Endothelial cell (in vitro differentiated cells): ENCODE measurements at places on chromosomes 2 and 18. TPM values are rescaled to one million over a fixed set of nuclear protein-coding genes. Genes with fewer than 3 reads are reported as not detected.

DNA sequence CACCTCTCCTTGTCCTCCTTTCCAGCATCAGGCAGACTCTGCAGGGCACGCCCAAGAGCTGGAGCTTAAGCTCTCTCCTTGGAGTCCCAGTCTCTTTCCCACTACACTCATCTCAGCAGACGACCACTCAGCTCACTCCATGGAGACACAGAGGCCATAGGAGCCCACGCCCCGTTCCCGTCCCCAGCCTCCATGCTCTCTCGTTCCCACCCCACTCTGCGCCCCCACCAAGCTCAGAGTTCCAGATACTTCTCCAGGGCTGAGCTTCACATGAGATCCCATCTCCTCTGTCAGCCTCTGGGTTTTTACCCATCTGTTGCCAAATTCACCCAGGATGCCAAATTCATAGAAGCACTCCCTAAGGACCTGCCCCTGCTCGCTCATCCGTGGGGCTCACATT, 87.3 kb downstream of the MALT1 start:
- H3K4me1 ChIP-seq = no peaks in the 10 kb centered on the region
- DNase-seq = no peak
- no peak overlapping the region for H3K27ac ChIP-seq
- H3K27me3 ChIP-seq = peaks cover 7% of the 10 kb centered on the region
- no peaks in the 10 kb centered on the region for H3K36me3 ChIP-seq
- no peak overlapping the region for H3K4me3 ChIP-seq

DNA sequence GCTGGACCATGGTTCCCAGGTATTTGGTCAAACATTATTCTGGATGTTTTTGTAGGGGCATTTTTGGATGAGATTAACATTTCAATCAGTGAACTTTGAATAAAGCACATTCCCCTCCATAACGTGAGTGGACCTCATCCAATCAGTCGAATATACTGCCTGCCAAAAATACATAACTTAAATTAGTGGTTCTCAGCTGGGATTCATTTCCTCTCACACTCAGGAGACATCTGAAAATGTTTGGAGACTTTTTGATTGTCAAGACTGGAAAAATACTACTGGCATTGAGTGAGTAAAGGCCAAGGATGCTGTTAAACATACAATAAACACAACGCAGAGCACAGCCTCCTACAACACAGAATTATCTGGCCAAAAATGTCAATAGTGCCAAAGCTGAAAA, 198.2 kb downstream of the MYO1B start:
- no peak overlapping the region for H3K4me3 ChIP-seq
- no peak overlapping the region for H3K27ac ChIP-seq
- H3K27me3 ChIP-seq = peaks cover 3% of the 10 kb centered on the region
- DNase-seq = no peak

SPC25 gene
- 6.2 TPM for total RNA-seq

GRCh38 chr2:45382744-45383143, 228.3 kb downstream of the SRBD1 start:
- peaks cover 2% of the 10 kb centered on the region for H3K27me3 ChIP-seq
- H3K36me3 ChIP-seq = no peaks in the 10 kb centered on the region
- no peak overlapping the region for H3K27ac ChIP-seq
- no peak overlapping the region for H3K4me3 ChIP-seq
- DNase-seq = no peak
- H3K4me1 ChIP-seq = peaks cover 10% of the 10 kb centered on the region

EHD3 gene
- total RNA-seq = 8.0 TPM

- no peak overlapping the region for H3K4me3 ChIP-seq
- no peak for DNase-seq
- H3K27me3 ChIP-seq = peaks cover 2% of the 10 kb centered on the region
- no peaks in the 10 kb centered on the region for H3K36me3 ChIP-seq
Measured at GRCh38 chr2:46441838-46442712, 37.3 kb upstream of the TMEM247 start.

EGR4 gene
- total RNA-seq = 0.15 TPM

- no peak overlapping the region for H3K4me3 ChIP-seq
- no peaks in the 10 kb centered on the region for H3K36me3 ChIP-seq
- H3K4me1 ChIP-seq = no peaks in the 10 kb centered on the region
- H3K27me3 ChIP-seq = no peaks in the 10 kb centered on the region
- DNase-seq = no peak
Measured at GRCh38 chr18:55136258-55136657, 177.0 kb upstream of the CCDC68 start.

DNA sequence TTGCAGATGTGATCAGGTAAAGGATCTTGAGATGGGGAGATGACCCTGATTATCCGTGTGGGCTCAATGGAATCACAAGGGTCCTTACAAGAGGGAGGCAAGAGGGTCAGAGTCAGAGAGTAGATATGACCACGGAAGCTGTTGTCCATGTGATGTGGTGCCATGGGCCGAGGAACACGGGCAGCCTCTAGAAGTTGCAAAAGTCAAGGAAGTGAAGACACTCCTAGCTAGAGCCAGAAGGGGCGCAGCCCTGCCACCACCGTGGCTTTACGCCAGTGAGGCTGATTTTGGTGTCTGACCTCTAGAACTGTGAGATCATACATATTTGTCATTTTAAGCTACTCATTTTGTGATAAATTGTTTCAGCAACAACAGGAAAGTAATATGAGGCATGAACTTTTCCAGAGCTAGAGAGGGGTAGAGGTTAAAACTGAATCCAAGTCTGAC, 114.4 kb downstream of the CAPN13 start:
- no peaks in the 10 kb centered on the region for H3K4me1 ChIP-seq
- DNase-seq = no peak
- no peak overlapping the region for H3K27ac ChIP-seq
- peaks cover 7% of the 10 kb centered on the region for H3K27me3 ChIP-seq
- no peak overlapping the region for H3K4me3 ChIP-seq

DNA sequence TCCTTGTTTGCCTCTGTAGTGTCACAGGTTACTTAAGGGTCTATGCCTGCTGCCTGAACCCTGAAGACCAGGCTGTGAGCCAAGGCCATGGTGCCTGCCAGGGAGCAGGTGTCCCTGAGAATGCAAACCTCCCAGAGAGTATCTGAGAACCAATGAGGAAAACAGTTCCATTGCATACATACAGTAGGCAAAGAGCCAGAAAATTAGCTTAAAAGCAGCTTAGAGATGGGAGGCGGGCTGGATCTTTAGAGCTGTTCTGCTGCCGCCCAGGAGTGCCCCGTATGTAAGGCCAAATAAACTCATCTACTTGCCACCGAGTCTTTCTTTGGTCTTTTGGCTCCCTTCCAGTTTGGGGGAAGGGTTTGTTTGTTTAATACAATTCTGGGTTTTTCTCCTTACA, 327.9 kb downstream of the CLIP4 start:
- no peak overlapping the region for H3K27ac ChIP-seq
- H3K4me1 ChIP-seq = peaks cover 12% of the 10 kb centered on the region
- no peaks in the 10 kb centered on the region for H3K27me3 ChIP-seq
- no peak overlapping the region for H3K4me3 ChIP-seq

DNA sequence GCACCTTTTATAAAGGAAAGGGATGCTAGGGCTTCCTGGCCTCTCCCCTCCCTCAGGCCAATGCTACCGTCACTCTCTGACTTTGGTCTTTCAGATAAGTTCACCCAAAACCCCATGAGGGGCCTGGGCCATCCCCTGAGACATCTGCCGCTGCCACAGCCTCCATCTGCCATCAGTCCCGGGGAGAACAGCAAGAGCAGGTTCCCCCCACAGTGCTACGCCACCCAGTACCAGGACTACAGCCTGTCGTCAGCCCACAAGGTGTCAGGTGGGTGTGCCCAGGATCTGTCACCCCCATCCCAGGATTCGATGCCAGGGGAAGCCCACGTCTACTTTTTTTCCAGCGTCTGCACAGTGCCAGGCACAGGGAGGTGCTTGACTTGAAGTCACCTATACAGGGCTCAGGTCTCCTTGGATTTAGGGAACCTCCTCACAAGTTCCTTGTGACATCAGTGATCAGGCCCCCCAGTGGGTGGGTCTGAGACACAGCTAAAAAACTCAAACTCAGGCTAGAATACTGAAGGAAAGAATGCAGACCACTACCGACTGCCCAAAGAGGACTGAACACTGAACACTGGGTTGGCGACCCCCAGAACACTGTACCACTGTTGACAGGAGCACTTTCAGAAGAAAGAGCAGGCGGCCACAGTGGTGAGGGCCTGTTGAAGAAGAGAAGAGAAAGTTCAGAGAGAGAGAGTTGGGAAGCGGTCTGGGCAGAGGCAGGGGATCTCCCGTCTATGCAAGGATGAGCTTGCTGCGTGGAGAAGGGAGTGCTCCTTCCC, 85.3 kb downstream of the EPAS1 start:
- H3K4me1 ChIP-seq = no peaks in the 10 kb centered on the region
- peaks cover 70% of the 10 kb centered on the region for H3K36me3 ChIP-seq
- H3K4me3 ChIP-seq = peak overlapping the region; percentile 22
- H3K27ac ChIP-seq = no peak overlapping the region

GRCh38 chr2:213787869-213788268, 503.6 kb downstream of the SPAG16 start:
- H3K36me3 ChIP-seq = no peaks in the 10 kb centered on the region
- H3K4me3 ChIP-seq = no peak overlapping the region
- no peak overlapping the region for H3K27ac ChIP-seq
- no peaks in the 10 kb centered on the region for H3K4me1 ChIP-seq
- no peaks in the 10 kb centered on the region for H3K27me3 ChIP-seq

DNA sequence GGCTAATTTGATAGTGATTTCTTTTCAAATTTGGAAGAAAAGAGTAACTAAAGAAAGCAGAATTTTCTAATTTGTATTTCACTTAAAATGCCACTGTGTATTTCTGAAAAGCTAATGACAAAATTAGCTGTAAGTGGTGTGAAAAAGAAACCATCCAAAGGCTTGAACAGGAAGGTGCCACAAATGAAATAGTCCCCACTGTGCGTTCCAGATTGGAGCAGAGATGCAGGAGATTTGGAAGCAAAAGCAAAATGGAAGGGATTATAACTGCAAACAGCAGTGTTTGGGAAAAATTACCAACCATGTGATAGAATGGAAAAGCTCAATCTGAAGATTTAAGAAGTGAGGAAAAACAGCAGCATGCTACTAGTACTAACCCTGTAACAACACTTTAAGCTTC, 498.7 kb downstream of the SUCLG1 start:
- H3K36me3 ChIP-seq = no peaks in the 10 kb centered on the region
- H3K27ac ChIP-seq = no peak overlapping the region
- H3K27me3 ChIP-seq = peaks cover 2% of the 10 kb centered on the region
- DNase-seq = no peak

DNA sequence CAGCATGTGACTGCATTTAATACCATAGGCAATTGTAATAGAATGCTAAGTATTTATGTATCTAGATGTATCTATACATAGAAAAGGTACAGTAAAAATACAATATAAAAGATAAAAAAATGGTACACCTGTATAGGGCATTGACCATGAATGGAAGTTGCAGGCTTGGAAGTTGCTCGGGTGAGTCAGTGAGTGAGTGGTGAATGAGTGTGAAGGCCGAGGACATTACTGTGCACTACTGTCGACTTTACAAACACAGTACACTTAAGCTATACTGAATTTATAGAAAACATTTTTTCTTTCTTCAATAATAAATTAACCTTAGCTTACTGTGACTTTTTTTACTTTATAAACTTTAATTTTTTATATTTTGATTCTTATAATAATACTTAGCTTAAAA, 8.9 kb downstream of the DIS3L2 start:
- no peaks in the 10 kb centered on the region for H3K27me3 ChIP-seq
- no peak overlapping the region for H3K4me3 ChIP-seq
- DNase-seq = no peak
- H3K36me3 ChIP-seq = peaks cover 5% of the 10 kb centered on the region
- no peak overlapping the region for H3K27ac ChIP-seq

MBOAT2 gene
- total RNA-seq = 71.6 TPM

GRCh38 chr2:200703127-200703925, 108.4 kb upstream of the BZW1 start:
- H3K27me3 ChIP-seq = no peaks in the 10 kb centered on the region
- H3K4me3 ChIP-seq = no peak overlapping the region
- peak; percentile 31 for DNase-seq
- H3K4me1 ChIP-seq = no peaks in the 10 kb centered on the region

C2orf80 gene
- total RNA-seq = not detected

STPG4 gene
- not detected for total RNA-seq

- peak overlapping the region; percentile 99 for H3K27ac ChIP-seq
- H3K27me3 ChIP-seq = peaks cover 1% of the 10 kb centered on the region
- no peaks in the 10 kb centered on the region for H3K36me3 ChIP-seq
- no peak for DNase-seq
- peak overlapping the region; percentile 99 for H3K4me3 ChIP-seq
Measured at GRCh38 chr2:26345283-26345544, 729 bp upstream of the SELENOI start.

ASB18 gene
- not detected for total RNA-seq

CD8B gene
- not detected for total RNA-seq

SLC5A7 gene
- not detected for total RNA-seq

GRCh38 chr2:39620067-39620466, 45.6 kb upstream of the TMEM178A start:
- no peaks in the 10 kb centered on the region for H3K4me1 ChIP-seq
- no peak overlapping the region for H3K27ac ChIP-seq
- no peak overlapping the region for H3K4me3 ChIP-seq
- peaks cover 5% of the 10 kb centered on the region for H3K27me3 ChIP-seq

CAPN14 gene
- total RNA-seq = 0.13 TPM

OTOF gene
- 0.13 TPM for total RNA-seq

COLEC11 gene
- total RNA-seq = 2.3 TPM

GRCh38 chr18:3704556-3705344, 254.8 kb downstream of the TGIF1 start:
- no peaks in the 10 kb centered on the region for H3K36me3 ChIP-seq
- peaks cover 3% of the 10 kb centered on the region for H3K4me1 ChIP-seq
- H3K27ac ChIP-seq = no peak overlapping the region

MYO5B gene
- total RNA-seq = 1.5 TPM

GRCh38 chr2:156585457-156585856, 149.3 kb downstream of the GPD2 start:
- no peaks in the 10 kb centered on the region for H3K36me3 ChIP-seq
- no peak for DNase-seq
- H3K27ac ChIP-seq = no peak overlapping the region
- peaks cover 5% of the 10 kb centered on the region for H3K4me1 ChIP-seq
- H3K4me3 ChIP-seq = no peak overlapping the region
- no peaks in the 10 kb centered on the region for H3K27me3 ChIP-seq

INPP4A gene
- total RNA-seq = 26.8 TPM

- H3K27me3 ChIP-seq = no peaks in the 10 kb centered on the region
- H3K27ac ChIP-seq = no peak overlapping the region
- DNase-seq = no peak
- no peak overlapping the region for H3K4me3 ChIP-seq
- H3K36me3 ChIP-seq = no peaks in the 10 kb centered on the region
Measured at GRCh38 chr2:25566694-25567093, 106.7 kb downstream of the DTNB start.

- no peak overlapping the region for H3K27ac ChIP-seq
- no peaks in the 10 kb centered on the region for H3K4me1 ChIP-seq
Measured at GRCh38 chr2:241777170-241777685, 606 bp downstream of the GAL3ST2 start.

DNA sequence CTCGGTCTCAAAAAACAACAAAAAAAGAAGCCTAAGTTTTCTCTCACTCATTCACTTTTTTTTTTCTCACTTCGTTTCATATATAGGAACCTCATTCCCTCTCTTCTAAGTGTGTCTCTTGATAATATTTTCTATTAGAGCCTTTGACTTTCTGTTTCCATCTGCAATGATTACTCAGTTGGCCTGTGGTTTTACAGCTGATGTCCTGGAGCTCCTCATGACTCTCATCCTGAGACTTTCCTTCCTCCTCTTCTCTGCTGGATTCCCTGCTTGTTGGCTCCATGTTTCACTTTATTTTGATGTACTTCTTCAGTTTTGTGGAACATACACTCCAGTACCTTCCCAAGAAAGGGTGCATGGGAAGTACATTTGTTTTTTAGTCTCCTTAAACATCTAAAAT, 154.2 kb upstream of the GATA6 start:
- peaks cover 1% of the 10 kb centered on the region for H3K27me3 ChIP-seq
- H3K4me1 ChIP-seq = peaks cover 13% of the 10 kb centered on the region
- no peak overlapping the region for H3K27ac ChIP-seq
- no peaks in the 10 kb centered on the region for H3K36me3 ChIP-seq
- DNase-seq = no peak
